Pancreas (tissue), 10 donors: ENCODE measurements at places on chromosomes 7 and 10. TPM values are rescaled to one million over a fixed set of nuclear protein-coding genes. Genes with fewer than 3 reads are reported as not detected.

DYNC1I1 gene
- 1.5 TPM for total RNA-seq

GRCh38 chr10:104548090-104548489, 93.0 kb upstream of the SORCS3 start:
- no peaks in the 10 kb centered on the region for H3K4me1 ChIP-seq
- H3K27ac ChIP-seq = no peak overlapping the region
- no peaks in the 10 kb centered on the region for H3K27me3 ChIP-seq
- no peak for DNase-seq

- peaks cover 18% of the 10 kb centered on the region for H3K4me1 ChIP-seq
- no peak overlapping the region for H3K4me3 ChIP-seq
- DNase-seq = no peak
Observed at GRCh38 chr10:113108194-113108835, 158.3 kb downstream of the TCF7L2 start.

DNA sequence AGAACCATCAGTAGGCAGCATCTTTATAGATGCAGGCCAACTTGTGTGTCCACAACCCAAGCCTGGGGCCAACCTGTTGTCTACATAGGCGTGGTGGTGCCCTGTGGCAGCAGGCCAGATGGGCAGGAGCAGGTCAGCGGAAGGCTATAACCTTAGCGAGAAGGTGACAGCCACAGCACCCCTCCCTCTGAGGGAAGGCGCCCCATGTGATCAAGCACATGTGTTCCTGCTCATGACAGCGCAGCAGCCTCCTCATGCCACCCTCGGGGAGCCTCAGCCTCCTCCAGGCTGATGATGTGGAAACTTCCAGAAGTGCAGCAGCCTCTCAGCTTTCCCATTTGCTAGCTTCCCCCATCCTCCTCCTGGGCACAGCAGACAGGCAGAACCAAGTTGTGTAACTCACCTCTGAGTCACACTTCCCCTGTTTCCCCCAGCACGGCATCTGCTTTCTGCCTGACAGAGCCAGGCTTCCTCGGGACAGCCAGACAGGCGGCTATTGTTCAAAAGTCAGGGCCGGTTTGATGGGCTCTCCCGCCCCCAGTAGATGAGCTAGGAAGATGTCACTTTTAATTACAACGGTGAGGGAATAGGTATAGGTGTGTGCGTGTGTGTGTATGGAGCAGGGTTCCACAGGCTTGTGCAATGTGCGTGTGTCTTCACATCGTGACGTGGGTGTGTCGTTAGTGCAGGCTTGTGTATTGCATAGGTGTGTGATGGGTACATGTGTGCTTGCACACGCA, 312.0 kb upstream of the ZMIZ1 start:
- H3K27ac ChIP-seq = no peak overlapping the region
- H3K4me3 ChIP-seq = no peak overlapping the region
- no peaks in the 10 kb centered on the region for H3K36me3 ChIP-seq
- DNase-seq = no peak
- H3K4me1 ChIP-seq = no peaks in the 10 kb centered on the region
- no peaks in the 10 kb centered on the region for H3K27me3 ChIP-seq
